ENCODE measurements at places on chromosomes 4 and X.
A peak's percentile ranks its signal among the peaks of the same experiment; 100 is the strongest.

DNA sequence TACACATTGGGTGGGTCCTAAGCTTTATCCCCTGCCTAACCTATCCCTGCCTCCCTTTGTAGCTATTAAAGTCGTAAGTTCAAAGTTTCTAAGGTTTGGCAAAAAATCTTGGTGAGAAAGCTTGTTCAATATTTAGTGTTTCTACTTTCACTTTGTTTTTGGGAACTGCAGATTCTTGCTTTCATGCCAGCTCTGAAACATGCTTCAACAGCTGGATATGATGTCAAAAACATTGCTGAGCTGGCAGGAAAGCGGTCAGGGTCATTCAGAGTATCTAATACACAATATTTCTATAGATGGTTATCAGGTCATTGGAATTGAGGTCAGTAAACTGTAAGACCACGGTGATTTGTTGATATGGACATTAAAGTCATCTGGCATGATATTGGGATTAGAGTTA lies 19.7 kb downstream of the CENPI start:
- DNase-seq: peak; percentile 0

- DNase-seq: peak; percentile 24
Measured at GRCh38 chrX:108072746-108073145, 18.6 kb downstream of the PSMD10 start.

GRCh38 chrX:120463241-120463640 lies 5.9 kb downstream of the LAMP2 start:
- peak; percentile 13 for DNase-seq

DNA sequence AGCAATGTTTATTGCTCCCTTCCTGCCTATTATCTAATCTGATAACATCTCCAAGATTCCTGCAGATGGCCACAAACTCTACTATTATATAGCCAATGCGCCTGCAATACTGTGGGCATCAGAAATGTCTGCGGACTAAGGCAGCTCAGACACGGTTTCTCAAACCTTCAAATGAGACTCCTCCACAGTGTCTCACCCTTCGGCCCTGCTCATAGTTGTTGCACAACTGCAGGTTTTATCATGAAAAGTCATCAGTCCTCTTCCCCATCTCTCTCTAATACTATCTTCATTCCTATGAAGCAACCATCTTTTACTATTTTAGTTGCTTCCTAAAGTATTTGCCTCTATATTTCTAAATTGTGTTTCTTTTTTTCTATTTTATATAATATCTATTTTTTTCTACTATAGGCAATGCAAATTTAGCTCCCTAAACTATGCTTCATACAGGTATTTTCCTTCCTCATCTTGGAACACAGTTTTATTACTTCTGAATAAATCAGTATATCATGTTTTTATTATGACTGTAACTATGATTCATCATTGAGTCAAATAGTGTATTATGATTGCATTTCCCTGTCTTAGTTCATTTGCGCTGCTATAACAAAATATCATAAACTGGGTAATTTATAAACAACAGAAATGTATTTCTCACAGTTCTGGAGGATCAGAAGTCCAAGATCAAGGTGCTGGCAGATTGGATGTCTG lies 129.7 kb upstream of the EDNRA start:
- DNase-seq: no peak

DNA sequence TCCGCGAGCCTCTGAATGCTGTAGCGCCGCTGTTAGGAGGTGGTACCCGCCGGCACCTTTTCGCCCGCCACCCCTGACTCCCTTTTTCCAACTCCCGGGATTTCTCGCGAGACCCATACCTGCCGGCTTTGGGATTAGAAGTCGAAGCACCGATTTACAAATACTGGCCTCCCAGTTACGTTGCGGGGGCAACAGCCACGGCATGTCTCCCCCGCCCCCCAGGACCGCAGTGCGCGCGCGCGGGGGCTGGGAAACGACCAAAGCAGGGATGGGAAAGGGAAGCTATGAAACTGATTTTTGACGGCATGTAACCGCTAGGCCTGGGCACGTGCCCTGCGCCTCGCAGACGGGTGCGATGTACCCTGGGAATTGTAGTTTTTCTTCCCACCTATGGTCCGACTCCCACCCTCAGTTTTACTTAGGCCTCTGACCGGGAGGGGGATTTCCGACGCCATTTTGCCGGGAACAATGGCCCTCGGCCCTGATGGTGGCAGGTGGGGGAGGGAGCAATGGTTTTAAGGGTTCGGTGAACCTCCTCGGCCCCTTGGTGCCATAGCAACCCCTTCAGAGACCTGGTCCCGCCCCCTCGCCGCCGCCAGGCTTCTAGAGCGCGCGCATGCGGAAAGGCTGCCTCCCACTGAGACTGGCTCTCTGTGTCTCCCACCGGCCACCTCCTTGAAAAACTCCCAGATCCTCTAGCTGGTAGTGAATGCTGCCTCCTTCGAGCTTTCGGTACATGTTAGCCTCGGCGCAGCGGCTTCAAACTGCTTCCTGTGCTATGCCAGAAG lies 772 bp upstream of the WNK3 start:
- peak; percentile 75 for DNase-seq

GRCh38 chrX:153766871-153767673 lies 3.0 kb downstream of the PLXNB3 start:
- no peak for DNase-seq

DNA sequence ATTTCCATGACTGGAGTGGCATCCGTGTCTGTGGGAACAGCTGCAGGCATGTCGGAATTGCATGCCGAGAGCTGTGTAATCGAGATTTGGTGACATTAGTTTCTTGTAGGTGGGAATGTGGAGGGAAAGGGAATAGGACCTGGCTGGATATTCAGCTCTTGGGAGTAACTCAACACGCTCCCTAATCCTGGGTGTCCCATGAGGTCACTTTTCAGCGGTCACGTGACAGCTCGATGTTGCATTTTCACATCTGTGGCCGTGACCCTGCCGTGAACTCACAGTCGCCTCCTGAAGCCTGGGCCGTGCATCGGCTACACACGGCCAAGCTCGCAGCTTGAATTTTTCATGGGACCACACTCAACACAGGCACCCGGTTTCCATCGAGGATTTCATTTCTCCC lies 25.8 kb upstream of the PSAPL1 start:
- peak; percentile 18 for DNase-seq

GRCh38 chr4:11525085-11525484 lies 96.4 kb upstream of the HS3ST1 start:
- DNase-seq: no peak

- no peak for DNase-seq
Measured at GRCh38 chrX:84710611-84711010, 208.4 kb upstream of the HDX start.

DNA sequence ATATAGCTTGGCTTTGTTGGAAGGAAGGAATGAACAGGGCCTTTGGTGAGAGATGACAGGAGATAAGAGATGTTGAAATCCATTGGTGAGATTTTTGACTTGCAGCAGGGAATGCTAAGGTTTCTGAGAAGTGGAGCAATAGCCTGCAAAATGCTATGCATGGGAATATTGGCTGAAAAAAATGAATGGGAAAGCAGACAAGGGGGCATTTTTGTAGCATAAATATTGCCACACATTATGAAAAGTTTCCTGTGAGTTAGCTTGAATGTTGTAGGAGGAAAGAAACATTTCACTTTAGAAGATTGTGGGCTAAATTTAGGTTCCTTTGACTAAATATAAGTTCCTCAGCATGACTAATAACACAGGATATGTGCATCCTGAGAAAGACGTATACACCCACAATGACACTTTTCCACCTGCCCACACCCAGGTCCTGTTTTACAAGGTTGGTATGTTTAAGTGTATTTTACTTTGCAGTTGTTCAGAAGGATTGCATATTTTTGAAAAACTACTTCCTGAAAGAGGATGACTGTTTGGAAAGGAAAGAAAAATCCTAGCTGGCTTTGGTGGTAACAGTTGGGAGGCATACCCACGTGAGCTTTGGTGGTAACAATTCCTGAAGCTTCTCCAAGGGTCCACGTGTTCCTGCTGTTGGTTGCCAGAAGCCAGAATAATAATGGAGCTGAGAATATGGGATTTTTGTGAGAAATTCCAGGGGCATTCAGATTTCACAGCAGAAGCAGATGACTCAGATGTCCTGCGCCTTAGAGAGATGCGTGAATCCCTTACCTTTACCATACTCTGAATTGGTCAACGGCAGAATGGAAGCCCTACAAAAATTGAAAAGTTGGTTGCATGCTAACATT lies 28.5 kb downstream of the PHEX start:
- peak; percentile 12 for DNase-seq

- no peak for DNase-seq
Measured at GRCh38 chr4:158968961-158969360, 133.9 kb upstream of the RAPGEF2 start.

GRCh38 chrX:22097012-22097694 lies 65.0 kb downstream of the PHEX start:
- peak; percentile 90 for DNase-seq

Measured in fibroblast of skin of abdomen (primary cell).